Fibroblast of skin of right quadriceps (primary cell): ENCODE measurements at places on chromosomes 2 and 18.
A peak's percentile ranks its signal among the peaks of the same experiment; 100 is the strongest.

- DNase-seq: no peak
These were observed 239.1 kb downstream of the SEPTIN10 start for GRCh38 chr2:109374548-109375130.

DNA sequence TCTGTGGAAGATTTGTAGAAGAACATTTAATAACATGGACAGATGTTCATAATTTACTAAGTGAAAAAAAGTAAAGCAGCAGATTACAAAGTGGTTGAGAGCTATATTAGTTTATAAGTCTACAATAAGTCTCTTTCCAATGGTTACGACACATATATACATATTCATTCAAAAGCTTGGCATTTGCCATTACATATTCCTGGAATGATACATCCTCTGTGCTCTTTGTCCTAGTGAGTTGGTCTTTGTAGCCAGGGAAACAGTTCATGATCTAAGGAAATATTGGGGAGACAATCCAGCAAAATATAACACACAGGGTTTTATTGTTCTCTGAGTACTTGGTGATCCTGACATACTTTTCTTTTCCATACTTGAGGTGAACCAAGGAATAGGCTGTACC is 32.5 kb upstream of the SOS1 start:
- peak; percentile 34 for DNase-seq

GRCh38 chr2:26685989-26686839 is 6.3 kb upstream of the KCNK3 start:
- no peak for DNase-seq

DNA sequence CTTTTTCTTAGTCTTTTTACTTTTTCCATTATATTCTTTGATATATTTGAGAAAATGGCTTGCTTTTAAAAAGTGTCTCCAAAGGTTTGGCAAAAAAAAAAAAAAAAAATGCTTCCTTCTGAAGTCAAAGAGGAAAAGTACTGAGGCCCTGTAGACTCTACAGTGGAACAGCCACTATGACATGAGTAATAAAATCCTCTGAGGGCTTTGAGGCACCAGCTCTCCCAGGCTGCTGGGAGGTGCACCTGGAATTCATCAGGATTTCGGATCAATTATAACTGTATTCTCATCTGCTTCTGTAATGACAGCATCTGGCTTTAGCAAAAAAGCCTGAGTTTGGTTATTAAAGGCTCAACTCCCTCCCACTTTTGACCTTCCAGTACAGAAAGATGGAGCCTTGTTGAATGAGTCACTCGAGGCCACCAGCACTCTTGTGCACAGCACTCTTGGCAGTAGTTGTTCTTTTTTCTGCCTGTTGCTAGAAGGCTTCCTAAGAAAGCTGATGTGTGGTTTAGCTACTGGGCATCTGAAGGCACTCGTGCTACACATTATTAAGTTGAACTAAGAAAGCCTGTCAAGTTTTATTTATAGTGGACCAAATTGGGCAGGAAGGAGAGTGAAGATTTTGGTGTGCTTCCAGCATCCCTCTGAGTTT is 131.3 kb downstream of the PRPF40A start:
- peak; percentile 98 for DNase-seq

DNA sequence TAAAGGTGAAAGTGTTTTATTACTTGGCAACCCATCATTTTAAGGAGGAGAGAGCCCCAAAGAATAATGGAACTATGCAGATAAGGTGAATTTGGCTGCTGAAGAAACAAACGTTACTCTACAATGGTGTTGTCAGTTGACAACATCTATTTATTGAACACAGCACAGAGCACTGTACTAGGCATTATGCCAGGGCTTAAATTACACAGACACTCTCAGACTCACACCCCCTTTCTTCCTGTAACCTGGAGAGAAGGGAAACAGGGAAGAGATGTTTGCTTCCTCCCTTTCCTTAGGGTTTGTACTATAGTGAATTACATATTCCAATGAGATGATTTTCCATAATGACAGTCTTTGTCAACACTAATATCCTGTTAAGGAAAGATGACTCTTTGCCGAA is 94.0 kb upstream of the ATP5MC3 start:
- no peak for DNase-seq

DNA sequence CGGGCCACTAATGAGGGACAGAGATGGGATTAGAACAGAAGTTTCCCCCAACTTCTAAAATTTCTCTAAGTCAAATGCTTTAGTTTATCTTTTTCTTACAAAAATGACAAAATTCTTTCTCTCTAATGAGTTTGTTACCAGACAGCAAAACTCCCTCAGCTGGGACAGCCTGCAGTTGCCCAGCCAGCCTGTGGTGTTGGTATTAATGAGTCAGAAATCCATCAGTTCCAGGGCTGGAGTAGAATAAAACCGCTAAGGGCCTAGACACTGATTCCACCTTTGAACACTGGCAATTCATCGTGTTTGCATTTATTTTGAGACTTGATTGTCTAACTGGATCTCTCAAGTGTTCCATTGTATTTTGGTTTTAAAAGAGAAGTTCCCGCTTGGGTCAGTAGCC is 38.3 kb upstream of the SMAD2 start:
- no peak for DNase-seq

DNA sequence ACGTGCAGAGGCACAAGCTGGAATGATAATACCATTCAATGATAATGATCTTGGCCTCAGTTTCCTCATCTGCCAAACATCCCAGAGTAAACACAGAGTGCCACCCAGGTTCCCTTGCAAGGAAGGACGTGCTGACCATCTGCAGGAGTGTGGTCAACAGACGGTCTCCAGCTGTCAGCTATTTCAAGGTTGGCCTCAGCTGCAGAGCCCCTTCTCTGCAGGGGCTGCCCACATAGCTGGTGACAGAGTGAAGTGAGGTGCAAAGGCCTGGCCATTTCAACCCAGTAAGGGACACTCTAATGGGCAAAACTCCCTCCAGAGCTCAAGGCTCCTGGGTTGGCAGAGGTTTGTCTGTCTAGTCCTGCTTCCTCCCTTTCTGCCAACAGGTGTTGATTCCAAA is 8.3 kb upstream of the WNT6 start:
- DNase-seq: no peak

DNA sequence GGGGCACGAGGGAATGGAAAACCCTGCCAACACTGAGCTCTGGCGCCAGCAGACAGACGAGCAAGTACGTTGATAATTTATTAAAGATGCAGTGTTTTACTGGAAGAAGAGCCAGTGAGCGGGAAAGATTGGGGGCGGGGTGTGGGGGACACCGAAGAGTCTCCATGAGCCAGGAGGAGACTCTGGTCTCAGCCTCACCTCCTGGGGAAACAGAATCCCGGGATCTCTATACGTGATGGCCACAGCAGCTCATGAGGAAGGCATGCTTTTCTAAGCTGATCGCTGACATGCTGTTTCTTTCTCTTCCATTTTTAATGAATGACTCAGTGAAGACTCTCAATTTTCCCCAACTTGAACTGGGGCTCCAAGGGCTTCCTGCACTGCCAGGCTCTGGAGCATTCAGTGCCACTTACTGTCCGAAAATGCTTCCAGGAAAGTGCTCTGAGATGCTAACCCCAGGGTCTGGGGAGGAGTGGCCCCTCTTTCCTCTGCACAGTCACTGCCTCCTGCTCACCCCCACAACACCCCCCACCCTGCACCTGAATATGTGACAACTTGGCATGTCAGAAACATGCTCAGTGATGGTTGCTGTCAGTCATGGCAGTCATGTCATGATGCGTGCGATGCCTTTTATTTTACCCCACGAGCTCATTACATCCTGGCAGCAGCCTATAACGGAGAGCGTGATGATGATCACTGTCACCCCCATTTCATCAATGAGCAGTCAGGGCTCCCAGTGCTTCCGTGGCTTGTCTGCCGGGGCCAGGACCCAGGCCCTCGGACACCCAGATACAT is 164.2 kb upstream of the CAPN13 start:
- peak; percentile 63 for DNase-seq

DNA sequence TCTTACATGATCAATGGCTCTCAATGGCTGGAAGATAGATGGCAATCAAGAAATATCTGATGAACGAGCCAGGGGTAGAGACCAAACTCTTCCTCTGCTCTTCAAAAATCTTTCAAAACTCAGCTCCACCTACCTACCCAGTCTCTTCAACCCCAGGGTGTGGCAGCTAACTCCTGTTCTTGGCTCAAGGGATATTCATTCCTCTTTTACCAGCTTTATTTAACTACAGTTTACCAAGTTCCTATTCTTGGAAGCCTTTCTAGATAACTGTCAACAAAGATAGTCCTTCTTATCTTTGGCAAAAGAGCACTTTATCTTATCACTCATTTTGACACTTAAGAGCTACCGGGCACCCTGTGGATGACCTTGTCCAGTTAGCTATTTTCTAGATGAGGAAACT is 36.3 kb downstream of the EPHA4 start:
- no peak for DNase-seq

DNA sequence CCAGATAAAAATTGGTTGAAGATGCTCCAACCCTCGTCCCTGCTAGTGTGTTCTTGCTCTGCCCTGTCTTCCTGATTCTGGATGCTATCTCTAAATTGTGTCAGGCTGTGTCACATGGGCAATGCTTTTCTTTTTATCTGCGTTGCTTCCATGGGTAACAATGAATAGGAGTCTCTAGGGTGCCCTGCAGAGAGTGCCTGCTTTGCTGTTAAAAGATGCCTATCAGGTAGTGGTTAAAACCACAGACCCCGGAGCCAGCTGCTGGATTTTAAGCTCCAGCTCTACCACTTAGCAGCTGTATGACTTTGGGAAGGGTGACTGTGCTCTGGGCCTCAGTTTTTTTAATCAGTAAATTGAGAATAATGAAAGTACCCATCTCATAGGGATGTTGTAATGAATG is 340.3 kb downstream of the PLCL1 start:
- DNase-seq: no peak

DNA sequence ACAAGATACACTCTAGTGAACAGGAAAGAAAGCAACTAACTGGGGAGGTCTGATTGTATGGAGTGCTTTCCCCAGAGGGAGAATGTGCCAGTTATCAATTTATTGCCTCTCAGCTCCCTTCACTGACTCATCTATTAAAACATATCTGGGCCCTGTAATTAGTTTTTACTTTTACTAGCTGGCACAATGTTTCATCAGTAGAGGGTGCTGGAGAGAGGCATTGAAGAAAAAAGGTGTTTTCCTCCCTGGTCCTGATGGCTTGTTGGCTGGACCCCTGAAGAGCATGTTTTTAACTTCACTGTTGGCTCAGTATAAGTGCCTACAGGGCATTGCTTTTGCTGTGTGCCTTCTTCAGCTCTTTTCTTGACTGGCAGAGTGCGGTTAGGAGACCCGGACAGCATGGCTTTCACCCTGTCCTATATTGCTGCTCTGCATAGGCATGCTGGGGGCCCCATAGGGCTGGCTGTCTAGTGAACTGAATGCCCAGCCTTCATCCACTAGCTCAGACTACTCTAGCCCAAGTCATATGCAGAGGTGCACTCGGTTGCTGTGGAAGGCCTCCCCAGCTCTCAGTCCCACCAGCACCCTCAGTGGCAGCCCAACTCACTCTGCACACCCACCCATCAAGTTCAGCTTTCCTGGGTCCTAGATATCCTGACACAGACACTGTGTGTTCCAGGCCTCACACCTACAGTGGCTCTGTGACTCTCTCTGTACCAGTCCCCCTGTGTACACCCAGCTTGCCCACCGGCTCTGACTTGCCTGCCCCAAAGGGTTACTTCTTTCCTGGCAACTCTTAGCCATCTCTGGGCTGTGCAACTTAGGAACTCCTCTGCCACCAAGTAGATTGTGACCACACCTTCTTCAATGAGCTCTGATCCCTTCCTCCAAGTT is 62.3 kb upstream of the ACYP2 start:
- peak; percentile 39 for DNase-seq
